ENCODE measurements at places on chromosomes 12 and 14.

DNA sequence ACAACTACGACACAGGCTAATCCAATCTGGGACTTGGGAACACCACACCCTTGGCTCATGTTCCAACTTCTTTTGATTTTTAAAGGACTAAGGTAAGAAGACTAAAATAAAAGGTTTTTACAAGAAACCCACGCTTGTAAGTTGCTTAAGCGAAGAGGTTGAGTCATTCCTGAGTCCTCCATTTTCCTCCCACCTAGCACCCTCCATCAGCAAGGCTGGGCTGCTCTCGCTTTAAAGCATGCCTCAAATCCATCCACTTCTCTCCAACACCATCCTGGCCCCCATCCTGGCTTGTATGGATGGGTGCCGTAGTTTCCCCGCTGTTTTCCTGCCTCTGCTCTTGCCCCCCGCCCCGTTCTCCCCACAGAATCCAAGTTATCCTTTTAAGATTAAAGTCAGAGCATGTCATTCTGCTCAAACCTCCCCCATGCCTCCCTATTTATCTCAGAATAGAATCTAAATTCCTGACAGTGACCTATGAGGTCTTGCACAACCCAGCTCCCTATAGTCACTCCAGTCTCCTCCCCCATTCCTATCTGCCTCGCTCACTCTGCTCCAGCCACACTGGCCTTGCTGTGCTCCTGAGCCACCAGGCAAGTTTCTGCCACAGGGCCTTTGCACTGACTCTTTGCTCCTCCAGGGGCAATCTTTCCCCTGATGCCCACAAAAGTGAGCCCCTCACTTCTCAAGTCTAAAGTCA is 34.5 kb downstream of the SCARB1 start:
- no peak for DNase-seq

- DNase-seq: no peak
These were observed 19.5 kb downstream of the PIGH start for GRCh38 chr14:67580336-67581171.

DNA sequence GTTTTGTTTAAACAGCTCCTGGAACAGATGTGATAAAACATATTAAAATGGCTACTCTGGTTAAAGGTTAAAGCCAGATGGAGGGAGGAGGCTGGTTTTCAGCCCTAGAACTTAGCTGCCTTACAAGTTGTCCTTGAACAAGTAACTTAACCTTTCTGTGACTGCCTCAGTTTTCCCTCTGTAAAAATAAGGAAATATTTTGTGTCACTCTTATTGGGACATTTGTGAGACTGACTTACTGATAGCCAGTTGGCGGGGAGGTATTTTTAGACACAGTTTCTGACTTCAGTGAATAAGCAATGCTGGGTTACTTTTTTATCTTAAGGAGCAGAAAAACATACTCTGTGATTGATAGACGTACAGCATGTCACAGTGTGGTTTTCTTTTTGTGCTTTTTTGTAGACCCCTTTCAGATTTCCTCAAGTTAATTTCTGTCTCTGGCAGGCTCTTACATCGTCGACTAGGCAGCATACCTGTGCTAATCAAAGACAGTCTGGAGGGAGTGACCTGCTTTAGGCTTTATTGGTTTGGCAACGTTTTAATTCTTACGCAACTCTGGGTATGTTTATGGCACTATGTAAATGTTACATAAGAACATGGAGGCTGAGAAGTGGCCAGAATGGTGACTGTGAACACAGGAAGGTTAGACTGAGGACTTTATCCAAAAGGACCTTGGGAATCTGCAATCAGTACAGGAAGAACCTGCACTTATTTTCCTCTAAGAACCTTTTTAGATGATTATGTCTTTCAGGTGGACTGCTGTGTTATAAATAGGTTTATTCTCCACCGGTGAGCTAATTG is 3.3 kb downstream of the ACVR1B start:
- no peak for DNase-seq

DNA sequence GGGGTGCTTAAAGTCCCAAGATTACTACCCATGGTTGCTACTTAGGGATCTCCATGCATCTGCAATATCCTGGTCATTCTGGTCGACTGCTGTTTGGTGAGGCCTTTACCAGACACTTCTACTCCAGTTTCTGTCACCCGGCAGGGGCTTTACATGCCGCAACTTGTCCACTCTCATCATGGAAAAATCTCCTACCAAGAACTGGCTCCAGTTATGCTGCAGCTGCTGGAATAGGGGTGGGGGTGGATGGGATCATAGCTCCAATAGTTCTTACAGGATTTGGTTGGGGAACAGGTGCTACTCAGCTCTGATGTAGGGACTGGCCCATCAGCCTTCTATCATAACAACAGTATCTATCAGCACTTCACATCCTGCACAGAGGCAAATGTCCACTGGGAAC is 51.6 kb downstream of the SPTB start:
- DNase-seq: peak; percentile 62

DNA sequence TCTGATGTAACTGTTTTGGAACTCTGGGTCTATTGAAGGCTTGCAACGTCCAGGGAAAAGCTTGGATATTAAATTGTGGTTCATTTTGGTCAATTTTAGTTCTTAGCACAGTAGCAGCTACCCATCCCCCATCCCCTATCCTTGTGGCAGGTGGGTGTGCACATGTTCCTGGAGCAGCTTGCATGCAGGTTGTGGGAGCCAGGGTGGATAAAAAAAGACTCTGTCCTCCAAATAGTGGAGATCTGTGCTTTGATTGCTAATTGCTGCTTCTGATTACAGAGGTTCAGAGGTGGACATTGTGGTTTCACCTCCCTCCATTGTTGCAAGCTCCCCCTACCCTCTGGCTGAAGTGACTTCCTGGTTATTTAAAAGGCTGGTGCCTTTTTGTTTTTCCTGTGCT is 23.1 kb downstream of the ATP23 start:
- no peak for DNase-seq

GRCh38 chr12:28824849-28825248 is 324.2 kb upstream of the FAR2 start:
- no peak for DNase-seq

DNA sequence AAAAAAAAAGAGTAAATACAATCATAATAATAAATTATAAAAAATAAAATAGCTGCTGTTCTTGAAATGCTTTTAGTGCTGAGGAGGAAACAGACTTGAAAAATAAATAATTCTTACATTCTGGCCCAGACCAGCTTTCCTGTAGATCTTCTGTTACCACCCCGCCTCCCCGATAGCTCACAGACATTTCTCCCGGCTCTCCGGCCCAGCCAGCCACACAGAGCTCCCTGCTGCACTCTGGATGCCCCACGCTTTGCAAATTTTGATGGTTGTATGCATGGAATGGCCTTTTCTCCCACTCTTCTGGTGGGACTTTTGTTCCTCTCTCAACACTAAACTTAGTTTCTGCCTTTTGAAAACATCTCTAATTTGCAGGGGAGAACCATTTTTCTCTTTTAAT is 249.3 kb downstream of the ATP23 start:
- DNase-seq: no peak

DNA sequence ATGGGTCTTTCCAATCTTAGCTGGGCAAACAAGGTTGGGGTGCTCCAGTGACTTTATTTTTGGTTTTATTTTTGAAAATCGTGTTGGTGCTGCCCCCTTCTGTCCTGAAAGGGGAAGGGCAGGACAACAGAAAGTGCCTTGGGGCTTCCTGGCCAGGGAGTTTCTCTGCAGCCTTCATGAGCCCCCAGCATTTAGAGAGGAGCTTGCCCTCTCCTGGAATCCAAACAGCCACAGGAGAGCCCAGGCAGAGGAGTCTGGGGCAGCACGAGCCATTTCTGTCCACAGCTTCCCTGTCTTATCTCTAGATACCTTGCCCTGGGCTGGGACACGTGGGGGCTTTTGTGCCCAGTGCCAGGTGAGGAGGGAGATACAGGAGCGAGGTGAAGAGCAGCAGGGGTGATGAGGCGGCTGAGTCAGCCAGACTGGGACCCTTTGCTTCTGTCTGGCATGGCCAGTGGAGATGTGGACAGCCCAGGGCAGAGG is 4.4 kb upstream of the C1RL start:
- no peak for DNase-seq

- no peak for DNase-seq
These were observed 33.7 kb upstream of the SGPP1 start for GRCh38 chr14:63761351-63762117.

- no peak for DNase-seq
These were observed 1262.2 kb downstream of the TMEM121 start for GRCh38 chr14:106788534-106788933.

DNA sequence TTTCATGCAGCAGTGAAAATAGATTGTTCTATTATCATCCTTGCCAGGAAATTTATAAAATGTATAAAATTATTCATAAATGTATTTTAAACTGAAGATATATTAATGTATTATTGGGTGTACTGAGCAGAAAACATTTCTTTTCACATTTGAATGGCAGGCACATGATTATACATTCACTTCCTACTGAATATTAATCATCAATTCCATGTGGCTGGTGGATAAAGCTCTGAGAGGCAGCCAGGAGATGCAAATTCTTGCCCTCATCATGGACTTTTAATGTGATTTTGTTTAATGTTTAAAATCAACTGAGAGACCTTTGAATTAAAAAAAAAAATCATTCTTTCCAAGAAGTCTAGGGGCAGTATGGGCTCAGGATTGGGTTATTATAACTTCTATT is 40.8 kb downstream of the ANO6 start:
- no peak for DNase-seq

- peak; percentile 57 for DNase-seq
These were observed 1.1 kb upstream of the MYH7 start for GRCh38 chr14:23436327-23437132.

- no peak for DNase-seq
These were observed 69.8 kb downstream of the GAS2L3 start for GRCh38 chr12:100643246-100643645.

GRCh38 chr14:25055992-25056687 is 6.2 kb upstream of the STXBP6 start:
- DNase-seq: no peak

GRCh38 chr12:120118321-120119061 is 1.9 kb upstream of the RAB35 start:
- no peak for DNase-seq

- no peak for DNase-seq
These were observed 19.2 kb downstream of the CLIP1 start for GRCh38 chr12:122403115-122403770.

GRCh38 chr12:131618701-131619100 is 92.2 kb upstream of the SFSWAP start:
- DNase-seq: no peak

DNA sequence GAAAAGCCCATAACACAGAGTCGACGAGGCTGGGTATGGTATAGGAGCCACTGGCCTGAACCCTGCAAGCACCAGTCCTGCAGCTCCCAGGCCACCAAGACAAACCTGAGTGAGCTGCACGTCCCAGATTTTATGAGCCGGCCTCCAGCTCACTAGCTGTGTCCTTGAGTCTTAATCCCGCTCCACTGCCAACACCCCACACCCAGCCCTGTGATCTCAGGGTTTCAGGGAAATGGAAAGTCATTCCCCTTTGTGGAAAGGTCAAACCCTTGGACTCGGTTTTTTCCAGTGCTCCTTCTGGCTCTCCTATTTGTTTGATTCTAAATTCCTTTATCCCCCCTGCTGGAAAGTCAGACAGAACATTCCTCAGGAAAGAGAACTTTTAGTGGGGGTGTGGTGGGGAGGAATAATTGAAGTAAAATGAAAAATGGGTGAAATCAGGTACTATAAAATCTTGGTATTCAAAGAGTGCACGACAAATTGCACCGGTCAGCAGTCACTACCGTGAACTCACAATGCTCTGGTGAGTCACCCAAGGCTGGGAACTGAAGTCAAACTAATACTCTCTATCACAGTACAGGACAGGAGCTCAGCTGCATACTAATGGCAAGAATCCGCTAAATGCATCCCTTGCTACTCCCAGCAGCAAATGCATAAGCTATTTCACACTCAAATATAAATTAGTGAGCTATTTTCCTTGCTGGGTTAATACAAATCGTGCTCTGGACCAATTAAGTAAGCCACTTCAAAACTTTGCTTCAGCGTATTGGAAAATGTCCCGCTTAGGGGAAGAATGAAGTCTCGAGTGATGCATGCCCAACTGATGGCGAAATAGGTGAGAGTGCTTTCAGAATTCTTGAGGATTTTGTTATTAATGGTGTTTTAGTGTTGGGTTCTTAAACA is 9.0 kb downstream of the PITPNM2 start:
- DNase-seq: peak; percentile 34

- no peak for DNase-seq
These were observed 11.4 kb downstream of the TMX1 start for GRCh38 chr14:51251486-51251885.

DNA sequence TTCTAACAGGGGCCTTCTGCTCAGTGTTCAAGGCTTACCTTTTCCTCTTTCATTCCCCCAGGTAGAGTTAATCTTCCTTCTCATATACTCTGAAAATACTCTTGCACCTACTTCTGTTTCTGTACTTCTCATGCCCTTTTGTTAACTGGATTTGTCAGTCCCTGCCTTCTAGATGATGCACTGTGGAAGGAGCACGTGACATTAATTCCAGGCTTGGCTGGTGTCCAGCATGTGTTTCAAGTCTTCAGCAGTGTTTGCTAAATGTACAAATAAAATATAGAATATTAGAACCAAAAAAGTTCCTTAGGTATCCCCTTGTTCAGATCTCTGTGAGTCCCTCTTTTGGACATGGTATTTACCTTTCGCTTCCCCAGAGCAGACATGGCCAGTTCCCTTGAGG is 27.9 kb upstream of the EVL start:
- DNase-seq: no peak

- no peak for DNase-seq
These were observed 44.5 kb downstream of the MAP1LC3B2 start for GRCh38 chr12:116603546-116604177.

DNA sequence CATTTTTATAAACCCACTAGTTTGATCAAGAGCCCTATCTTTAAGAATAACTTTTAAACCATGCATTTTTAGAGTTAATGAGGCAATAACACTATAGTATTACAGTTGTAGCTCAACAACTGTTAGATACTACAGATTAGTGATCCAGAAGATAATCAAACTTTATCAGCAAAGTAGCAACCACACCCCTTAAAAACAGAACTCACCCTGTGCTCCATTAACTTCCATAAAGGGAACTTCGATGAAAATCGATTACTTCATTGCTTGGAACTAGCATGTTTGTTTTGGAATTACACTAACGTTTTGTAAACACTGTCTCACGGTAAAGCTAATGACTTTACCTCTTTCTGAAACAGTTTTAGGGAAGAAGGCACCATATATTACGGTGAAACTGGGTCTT is 1.4 kb downstream of the SGPP1 start:
- DNase-seq: no peak

GRCh38 chr12:47207340-47207717 is 127.6 kb upstream of the AMIGO2 start:
- no peak for DNase-seq

DNA sequence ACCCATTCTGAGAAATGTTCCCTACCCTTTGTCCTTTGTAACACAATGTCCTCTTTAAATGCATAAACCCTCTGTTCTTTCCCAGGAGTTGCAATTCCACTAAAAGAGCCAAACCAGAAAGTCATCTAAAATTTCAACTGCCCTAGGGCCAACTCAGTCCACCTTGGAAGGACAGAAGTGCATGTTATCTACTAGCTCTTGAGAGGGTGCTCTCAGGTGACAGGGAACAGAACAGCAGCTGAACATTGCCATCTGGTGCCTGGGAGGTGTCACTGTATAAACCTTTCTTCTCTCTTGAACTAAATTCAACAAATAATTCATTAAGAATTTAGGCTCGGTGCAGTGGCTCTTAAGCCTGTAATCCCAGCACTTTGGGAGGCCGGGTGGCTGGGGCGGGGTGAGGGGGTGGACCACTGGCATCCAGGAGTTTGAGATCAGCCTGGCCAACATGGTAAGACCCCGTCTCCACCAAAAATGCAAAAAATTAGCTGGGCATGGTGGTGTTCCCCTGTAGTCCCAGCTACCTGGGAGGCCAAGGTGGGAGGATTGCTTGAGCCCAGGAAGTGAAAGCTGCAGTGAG is 10.3 kb upstream of the FERMT2 start:
- no peak for DNase-seq

- no peak for DNase-seq
These were observed 6.3 kb upstream of the NANOGNB start for GRCh38 chr12:7758766-7759140.

Measured in left forelimb (tissue), 1 donor.